ENCODE measurements at places on chromosomes 3 and 15. TPM values are rescaled to one million over a fixed set of nuclear protein-coding genes. Genes with fewer than 3 reads are reported as not detected.

The PCYT1A gene
- total RNA-seq: 41.4 TPM

The ARGFX gene
- total RNA-seq: not detected

The LDHAL6B gene
- not detected for total RNA-seq

The BSN gene
- total RNA-seq: 0.24 TPM

The NUP210 gene
- total RNA-seq: 45.0 TPM

The IQCF5 gene
- not detected for total RNA-seq

The XCR1 gene
- total RNA-seq: not detected

The GATA2 gene
- total RNA-seq: 85.0 TPM

- peak; percentile 42 for DNase-seq
Measured at GRCh38 chr3:107938143-107938542, 152.7 kb downstream of the CD47 start.

DNA sequence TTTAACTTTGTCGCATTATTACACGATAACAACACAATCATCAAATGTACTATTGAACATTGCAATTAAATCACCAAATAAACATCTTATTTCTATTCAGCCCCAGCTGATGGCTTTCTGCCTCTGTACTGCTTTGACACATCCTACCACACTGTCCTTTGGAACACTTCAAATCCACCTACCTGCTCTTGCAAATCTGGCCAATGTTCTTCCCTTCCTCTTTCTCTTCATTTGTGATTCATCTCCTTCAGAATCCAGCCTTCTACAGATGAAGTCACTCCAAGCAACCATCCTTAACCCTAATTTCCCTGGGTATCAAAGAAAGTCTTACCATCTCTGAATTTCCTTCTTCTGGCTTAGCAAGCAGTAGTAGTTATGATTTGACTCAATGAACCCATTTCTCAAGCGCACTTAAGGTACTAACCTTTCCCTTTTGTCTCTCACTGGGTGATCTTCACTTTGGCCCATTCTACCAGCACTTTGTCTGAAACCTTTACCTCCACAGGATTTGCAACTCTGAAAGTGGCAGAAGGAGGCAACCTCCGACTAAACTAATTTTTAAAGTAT, 502.9 kb downstream of the FOXP1 start:
- no peak for DNase-seq

DNA sequence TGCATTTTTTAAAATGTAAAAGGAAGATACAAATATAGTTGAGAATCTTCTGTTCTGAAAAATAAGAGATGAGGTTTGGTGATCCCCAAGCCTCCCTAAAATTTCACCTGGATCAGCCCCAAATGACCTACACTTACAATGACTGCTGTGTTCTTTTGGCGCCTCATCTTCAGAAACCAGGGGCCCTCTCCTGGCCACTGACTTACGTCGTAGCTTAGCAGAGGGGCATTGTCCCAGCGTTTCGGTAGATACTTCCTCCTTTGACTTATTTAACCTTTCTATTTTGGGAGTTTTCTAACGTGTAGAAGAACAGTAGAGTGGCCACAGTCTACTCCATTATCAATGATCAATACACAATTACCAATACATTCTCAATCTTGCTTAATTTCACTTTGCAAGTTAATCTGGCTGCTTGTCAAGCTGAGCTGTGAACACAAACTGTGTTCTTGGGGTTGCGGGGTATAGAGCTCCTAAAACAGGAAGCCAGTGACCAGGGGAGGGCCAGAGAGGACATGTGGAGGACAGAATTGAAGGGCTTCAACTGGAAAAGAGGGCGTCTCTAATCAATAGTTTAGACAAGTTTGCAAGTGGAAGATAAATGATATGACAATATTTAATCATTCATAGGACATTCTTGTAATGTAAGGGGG, 419.5 kb downstream of the LPP start:
- DNase-seq: no peak

DNA sequence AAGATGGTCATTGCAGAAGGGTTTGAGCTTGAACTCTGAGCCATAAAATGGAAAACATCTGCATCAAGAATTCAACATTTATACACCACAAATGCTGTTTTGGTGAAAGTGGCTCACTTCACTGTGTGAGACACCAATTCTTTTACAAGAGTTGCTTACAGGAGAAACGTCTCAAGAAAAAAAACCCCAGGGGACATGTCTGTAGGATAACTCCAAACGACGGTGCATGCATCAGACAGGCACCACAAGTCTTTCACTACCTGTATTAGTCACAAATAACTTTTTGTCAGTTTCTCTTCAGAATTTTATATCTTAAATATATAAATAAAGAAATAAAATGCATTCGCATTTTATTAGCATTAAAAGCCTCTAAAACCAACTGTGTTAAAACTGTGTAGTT, 164.3 kb downstream of the EFHB start:
- DNase-seq: no peak

- no peak for DNase-seq
Measured at GRCh38 chr3:23663246-23663645, 142.5 kb upstream of the UBE2E1 start.

DNA sequence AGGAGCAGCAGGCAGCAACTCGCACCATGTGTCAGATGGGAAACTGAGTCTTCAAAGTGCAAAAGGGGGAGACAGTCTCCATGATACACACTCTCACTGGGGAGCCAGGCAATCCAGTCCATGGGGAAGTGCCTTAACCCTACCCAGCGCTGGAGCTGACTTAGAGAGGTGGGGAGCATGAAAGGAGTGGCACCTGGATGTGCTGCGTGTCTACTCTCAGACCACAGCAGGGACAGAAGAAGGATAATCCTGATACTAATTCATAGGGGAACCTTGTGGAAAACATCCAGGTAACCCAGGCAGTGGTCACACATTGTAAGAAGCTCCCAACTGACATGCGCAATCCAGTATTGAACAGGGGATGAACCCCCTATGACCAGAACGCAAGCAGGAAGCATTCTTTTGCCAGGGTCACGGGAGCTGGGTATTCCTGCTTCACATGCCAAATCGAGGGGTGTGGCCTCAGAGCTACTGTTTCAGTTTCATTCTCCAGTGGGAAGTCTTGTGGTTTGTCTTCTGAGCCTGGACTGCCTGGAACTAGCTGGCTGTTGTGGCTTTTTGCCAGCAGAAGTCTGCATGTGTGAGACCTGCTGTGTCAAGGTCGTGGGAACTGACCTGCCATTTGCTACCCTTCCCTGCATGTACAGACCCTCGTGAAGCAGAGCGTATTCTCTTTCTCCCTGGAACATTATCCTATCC, 367.6 kb upstream of the NDN start:
- no peak for DNase-seq

GRCh38 chr15:51283026-51283425, 55.4 kb downstream of the CYP19A1 start:
- DNase-seq: no peak

GRCh38 chr3:185983495-185984141, 45.8 kb upstream of the TRA2B start:
- peak; percentile 87 for DNase-seq

- DNase-seq: peak; percentile 61
Measured at GRCh38 chr15:60326824-60327654, 70.7 kb downstream of the ANXA2 start.

DNA sequence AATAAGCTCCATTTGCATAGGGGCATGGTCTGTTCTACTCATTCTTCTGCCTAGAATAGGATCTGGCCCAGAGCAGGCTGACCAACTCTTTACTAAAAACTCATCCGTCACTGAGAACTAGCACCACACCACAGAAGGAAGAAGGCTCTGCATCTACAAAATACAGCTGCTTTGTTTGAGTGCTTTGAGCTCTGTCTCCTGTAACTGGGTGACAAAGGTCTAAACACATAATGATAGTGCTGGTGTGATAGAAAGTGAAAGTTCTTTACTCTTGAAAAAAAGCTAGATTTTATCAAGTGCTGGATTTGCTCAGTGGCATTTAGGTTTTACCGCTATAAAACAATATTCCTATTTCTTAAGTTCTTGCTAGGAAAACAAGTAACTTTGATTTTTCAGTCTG, 140.7 kb downstream of the FHIT start:
- DNase-seq: no peak

DNA sequence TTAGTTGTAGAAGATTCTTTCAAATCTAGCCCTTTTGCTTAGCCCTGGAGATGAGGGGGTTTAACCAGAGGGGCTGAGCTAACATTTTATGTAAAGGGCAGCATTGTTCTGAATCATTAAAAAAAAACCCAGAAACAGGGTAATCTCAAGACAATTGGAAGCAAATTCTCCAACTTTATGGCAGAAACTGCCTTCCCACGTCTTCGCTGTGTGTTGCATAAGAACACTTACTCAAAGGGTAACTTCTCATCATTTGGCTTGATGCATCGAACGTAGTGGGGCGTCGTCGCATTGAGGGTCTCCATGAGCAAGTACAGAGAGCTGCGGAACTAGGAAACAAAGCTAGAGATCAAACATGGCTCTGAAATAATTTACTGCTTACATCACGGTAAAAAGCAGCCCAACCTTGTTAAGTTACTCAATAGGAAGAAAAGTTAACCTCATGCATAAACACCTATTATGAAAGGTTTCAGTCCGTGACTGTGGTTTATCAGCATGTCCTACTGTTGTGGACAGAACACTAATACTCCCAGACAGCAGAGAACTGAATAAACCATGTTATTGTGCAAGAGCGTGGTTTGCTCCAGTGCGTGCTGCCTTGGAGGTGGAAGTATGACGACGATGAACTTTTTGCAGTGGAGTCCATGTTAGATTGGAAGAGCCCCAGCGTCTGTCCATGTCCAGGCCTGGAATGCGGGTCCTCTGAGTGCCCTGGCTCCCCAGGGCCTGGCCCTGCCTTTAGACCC, 48.7 kb downstream of the MYO5C start:
- no peak for DNase-seq

DNA sequence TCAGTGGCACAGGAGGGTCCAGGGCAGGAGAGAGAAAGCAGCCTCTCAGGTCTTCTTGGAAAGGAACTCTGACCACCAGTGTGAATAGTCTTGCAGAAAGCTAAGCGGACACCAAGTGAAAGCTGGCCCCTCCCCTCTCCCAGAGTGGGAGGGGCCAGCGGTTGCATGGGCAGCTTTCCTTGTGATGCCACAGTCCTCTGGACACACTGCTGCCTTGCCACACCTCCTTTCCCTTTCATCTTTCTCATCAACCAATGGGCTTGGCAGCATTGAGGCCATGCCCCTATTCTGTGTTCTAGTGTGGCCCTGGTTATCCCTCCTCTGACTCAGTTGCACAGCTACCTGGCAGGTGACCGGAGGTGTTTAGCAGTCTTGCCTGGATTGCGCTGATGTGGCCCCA, 49.7 kb upstream of the GOLGA6B start:
- no peak for DNase-seq

DNA sequence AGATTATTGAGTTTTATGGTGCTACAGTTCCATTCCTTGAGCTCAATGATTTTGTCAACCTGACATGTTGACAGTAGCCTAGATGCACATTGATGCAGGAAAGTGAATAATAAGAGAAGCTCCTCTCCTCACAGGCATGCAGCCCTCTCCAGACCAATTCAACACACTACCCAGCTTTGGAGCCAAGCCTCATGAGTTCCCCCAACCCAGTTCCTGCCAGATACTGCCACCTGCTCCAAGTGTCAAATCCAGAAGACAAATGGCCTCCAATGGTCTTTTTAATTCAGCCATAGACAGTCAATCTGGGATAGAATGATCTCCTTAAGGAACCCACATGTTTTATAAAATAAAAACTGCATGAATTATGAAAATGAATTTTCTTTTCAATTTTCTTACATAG, 83.7 kb upstream of the ARHGEF3 start:
- DNase-seq: no peak

GRCh38 chr3:113231827-113232253, 20.5 kb downstream of the BOC start:
- DNase-seq: no peak

DNA sequence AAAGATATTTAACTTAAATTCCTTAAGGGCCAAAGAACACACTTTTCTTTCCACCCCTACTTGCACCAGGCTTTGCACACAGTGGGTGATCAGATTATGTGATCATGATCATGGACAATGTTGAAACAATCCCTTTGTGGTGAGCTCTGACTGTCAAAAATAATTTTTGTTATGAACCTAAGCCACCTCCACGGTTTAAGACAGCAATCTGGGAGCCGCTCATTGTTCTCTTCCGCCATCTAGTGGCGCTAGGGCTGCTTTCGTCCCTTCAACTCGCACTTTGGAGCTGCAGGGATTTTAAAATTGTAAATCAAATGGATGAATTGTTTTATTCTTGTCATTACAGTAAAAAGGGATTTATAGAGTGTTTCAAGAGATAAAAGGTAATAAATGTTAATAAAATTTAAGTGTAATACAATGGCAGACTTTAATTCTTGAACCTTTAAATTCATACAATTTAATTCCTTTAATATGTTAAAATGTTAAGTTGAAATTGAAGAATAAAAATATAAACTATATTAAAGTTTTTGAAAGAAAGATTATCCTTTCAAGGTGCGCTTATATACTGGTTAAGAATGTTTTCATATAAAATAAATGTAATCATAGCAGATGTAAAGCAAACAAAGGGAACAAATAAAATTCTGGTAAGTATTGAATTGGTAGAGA, 45.3 kb upstream of the ARL6 start:
- DNase-seq: peak; percentile 85

- DNase-seq: peak; percentile 6
Measured at GRCh38 chr15:37105889-37106288, 5.5 kb upstream of the MEIS2 start.

DNA sequence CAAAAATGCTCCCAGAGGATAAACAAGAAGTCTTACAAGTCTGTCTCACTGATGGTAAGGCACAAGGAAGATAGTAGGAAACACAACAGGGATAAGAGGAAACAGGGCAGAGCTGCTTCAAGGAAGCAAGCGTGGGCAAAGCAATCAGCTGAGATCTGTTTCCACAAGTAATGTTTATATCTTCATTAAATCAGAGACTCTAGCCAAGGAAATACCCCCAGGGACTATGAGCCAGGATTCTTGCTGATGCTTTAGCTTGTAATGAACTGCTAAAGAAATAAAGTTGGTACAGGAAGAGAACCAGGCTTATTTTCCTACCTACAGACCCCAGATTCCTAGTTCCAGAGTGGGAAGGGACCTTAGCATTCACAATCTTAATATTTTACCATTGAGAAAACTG, 112.7 kb upstream of the C3orf80 start:
- DNase-seq: no peak

- DNase-seq: no peak
Measured at GRCh38 chr3:119571230-119571629, 8.1 kb upstream of the ADPRH start.

DNA sequence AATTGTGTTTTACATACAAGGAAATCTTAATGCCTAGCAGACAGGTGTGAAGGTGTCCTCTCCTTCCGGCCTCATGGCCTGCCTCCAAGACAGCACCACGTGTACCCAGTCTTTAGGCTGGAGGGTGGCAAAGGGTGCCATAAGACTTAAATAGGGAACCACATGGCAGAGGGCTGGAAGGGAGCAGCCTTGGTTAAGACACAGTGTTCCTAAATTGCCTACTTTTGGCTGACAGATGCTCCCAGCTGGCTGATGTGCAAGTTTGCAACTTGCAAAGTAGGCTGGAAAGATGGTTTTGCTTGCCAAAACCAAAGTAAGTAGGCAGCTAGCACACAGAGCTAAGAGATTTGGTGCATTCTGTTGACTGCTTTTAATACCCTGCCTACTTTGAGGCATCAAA, 45.2 kb downstream of the CCNB2 start:
- DNase-seq: no peak

DNA sequence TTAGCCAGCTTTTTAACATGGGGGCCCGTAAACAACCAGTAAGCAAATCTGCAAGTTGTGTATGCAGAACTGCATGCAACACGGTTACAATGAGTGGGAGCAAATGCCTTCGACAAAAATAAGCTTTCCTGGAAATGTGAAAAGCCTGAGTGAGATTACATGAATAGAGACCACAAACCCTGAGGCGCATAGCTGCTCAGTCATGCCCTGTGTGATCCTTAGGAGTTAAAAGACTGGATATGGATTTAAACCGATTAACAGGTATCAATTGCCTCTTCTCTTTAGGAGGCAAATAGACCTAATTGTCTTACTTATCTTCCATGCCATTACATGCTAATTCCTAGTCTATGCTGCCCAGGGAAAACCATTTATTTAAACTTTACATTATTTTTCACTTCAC, 810.3 kb downstream of the ROBO1 start:
- DNase-seq: no peak

Measured in G401 (cell line).